ENCODE measurements at places on chromosomes 7 and 10. TPM values are rescaled to one million over a fixed set of nuclear protein-coding genes. Genes with fewer than 3 reads are reported as not detected.

DNA sequence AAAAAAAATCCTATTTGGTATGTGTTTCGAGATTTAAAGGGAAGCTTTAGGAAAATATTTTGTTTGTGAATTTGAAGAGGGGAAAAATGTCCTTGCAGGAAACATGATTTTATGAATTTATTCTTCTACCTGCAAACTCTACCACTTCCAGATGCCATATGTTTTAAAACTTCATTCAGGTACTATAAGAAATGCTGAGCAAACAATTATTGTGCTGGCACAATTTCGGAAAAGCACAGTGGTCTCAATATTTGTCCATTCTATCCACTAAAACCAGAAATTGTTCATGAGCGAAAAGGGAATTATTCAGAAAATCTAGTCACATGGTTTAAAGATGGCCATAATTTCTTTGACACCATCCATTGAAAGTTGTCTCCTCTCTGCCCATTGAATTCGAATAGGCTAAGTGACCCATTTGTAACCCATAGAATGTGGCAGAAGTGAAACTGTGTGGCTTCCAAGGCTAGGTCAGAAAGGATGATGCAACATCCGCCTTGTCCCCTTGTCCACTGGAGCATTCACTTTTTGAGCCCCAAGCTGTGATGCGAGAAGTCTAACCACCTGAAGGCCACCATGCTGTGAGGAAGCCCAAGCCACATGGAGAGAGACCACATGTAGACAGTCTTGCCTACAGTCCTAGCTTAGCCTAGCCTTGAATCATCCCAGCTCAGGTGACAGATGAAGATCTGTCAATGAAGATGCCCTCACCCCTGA lies 189.8 kb upstream of the PRKCQ start:
- no peak for DNase-seq

GRCh38 chr7:44629829-44630522 lies 23.5 kb downstream of the OGDH start:
- no peak for DNase-seq

DNA sequence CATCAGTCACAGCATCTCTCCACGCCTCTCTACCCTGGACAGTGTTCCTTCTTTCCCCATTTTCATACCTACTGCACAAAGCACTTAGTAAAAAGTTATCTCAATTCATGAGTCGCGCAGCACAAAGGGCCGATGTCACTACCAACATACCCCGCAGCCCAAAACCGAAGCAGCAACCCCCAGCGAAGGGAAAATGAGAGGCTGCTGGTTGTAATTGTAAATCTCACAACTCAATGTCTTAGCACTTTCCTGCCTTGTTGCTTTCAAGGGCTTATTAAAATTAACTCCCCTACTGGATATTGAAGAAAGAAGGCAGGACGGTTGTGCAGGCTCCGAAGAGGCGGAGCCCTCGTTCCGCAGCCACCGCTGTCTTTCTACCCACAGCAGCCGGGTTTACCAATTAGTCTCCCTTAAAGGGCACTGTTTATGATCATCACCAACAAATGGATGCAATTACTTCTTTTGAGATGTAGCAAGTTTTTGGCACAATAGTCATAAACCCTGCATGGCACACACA lies 6.5 kb downstream of the DIP2C start:
- DNase-seq, result no peak

DNA sequence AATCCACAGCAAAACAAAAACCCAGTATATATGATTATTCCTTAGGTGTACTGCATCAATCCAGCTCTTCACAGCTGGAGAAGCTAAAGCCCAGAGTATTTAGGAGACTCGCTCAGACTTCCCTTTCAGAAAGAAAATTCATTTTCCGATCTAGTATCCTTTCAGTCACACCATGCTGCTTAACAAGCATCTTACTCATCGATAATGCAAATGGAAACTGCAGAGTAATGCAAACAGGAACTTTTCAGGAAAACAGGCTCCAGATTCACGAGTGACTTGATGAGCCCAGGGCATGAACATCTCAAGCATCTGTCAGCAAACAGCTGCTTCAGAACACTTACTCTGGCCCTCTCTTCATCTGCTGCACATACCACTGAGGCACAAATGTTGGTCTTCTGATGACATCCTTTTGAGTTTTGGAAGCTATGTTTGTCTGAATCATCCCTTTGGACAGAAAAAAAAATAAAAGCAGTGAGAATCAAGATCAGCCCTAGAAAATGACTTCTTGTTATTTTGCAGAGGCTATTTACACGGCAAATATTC lies 24.9 kb upstream of the ZC3HAV1L start:
- no peak for DNase-seq

GRCh38 chr7:30681815-30682211 lies 443 bp downstream of the CRHR2 start:
- DNase-seq, result no peak

DNA sequence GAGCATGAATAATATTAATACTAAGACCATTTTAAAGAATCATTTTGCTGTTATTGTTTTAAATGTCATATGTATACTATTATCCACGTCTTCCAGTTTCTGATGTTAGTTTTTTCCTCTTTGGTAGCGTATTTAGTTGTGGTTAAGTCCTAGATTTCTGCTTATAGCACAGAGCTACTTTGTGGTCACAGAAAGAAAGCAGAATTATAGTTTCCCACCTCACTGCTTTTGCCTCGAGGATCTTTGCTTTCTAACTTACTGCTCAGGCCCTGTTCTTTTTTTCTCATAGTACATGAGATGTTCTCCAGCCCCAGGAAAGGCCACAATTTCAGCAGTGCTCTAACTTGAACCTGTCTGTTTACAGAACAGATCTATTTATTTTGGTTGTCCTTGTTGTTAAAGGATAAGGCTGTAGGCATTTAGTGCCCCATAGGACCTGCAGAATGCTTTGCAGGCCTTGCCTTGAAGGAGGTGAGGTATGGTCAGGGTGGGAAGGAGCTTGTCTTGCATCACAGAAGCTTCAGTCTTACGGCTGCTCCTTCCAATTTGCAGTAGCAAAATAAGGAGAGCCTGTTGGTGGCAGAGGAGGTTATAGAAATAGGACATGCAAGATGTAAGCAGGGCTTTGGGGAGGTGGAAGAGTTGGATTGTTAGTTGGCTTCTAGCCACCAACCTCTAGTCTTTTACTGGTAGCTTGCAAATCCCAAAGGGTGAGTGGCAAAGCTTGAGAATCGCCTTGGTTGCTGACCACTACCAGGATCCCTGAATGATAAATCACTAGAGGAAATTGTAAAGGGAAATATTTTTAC lies 129.1 kb downstream of the LRRC4 start:
- DNase-seq, result no peak

GRCh38 chr10:74255888-74256357 lies 104.9 kb downstream of the ADK start:
- DNase-seq, result no peak

- DNase-seq, result no peak
These were observed 8.3 kb downstream of the TLL2 start for GRCh38 chr10:96505150-96506136.

- DNase-seq, result no peak
These were observed 838.6 kb upstream of the SORCS1 start for GRCh38 chr10:108003061-108003460.

The PDE6C gene
- total RNA-seq, result not detected

The EN2 gene
- 0.22 TPM for total RNA-seq

The RBP3 gene
- total RNA-seq, result not detected

The TAS2R4 gene
- total RNA-seq, result 0.67 TPM

The TAS2R5 gene
- total RNA-seq, result 1.1 TPM

Data from mesenteric fat pad (tissue), 1 donor.